NCI-H510A (cell line): ENCODE measurements at places on chromosomes 7 and 10.

DNA sequence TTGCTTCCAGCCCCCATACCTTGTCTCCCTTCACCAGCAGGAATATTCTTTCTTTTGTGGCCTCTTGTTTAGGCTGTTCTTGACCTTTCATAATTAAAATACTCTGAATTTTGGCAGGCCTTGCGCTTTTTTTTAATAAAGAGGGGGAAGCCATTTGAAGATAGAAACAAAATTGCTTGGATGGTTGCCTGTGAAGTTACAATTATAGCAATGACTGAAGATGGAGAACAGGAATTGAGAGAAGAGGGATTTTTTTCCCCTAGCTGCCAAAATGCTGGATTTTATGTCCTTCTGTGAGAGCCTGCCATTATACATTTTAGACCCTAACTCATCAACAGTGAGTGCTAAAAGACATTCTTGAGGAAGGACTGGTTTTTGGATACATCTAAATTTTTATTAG is 24.8 kb downstream of the FGFBP3 start:
- no peak for DNase-seq

DNA sequence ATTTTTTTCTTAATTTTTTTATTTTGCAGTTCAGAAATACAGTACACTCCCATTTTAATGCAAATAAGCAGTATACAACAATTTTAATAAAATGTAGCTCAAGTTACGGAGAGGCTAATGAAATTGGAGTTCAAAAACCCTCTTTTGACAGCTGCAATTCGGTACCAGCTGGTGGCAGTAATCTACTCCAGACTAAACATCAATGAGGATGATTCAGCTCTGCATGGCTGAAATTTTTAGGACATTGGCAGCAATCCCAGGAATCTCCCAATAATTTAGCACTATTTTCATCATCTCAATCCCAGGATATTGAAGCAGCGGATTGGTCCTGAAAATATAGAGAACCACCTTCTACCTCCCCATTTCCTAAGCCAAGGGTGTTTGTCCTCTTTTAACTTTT is 278.8 kb downstream of the CACNA2D1 start:
- DNase-seq: no peak

GRCh38 chr10:87685832-87686574 is 26.3 kb downstream of the PAPSS2 start:
- no peak for DNase-seq

GRCh38 chr10:77428691-77429395 is 208.8 kb downstream of the KCNMA1 start:
- peak; percentile 48 for DNase-seq

GRCh38 chr10:101775273-101776160 is at the start of gene FGF8:
FGF8 (minus strand) TSS chr10:101776114; CDS start chr10:101775900, 214 bp downstream.
- DNase-seq: no peak

DNA sequence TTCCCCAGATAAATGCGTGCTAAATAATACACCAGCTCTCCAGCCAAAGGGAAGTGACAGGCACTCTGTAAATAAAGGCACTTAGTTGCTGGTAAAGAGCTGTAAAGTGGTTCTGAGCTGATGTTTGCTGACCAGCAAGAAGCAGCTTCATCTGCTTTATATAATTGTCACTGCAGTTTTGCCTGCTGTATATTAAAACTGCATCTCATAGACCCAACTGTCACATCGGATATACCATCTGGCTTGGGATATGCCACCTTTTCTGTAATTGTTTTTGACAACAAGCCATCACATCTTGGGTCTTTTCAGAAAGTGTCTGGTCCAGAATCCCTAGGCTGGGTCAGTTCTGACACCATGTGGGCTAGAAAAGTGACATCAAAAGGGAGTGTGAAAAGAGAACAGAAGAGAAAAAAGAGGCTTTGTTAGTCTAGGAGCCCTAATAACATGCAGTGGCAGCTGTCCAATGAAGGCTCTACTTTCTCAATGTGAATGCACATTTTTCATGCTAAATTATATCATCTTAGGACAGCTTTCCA is 697.6 kb downstream of the KCNMA1 start:
- DNase-seq: peak; percentile 20

DNA sequence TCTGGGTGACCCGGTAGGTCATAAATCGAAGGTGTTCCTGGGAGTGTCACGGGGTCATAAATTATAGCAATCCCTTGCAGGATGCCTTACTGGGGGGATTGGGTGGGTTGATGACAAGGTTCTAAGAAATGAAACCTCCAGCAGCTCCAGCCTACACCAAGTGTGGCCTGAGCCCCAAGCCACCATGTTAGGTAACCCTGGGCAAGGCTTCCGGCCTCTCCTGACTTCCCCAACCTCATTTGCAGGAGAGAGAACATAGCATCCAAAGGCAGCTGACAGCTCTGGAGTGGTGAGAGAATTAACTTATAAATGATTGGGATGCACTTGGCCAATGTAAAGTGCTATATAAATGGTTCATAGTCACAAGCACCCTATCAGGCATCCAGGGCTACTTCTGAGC is 52.8 kb upstream of the TMEM273 start:
- no peak for DNase-seq

DNA sequence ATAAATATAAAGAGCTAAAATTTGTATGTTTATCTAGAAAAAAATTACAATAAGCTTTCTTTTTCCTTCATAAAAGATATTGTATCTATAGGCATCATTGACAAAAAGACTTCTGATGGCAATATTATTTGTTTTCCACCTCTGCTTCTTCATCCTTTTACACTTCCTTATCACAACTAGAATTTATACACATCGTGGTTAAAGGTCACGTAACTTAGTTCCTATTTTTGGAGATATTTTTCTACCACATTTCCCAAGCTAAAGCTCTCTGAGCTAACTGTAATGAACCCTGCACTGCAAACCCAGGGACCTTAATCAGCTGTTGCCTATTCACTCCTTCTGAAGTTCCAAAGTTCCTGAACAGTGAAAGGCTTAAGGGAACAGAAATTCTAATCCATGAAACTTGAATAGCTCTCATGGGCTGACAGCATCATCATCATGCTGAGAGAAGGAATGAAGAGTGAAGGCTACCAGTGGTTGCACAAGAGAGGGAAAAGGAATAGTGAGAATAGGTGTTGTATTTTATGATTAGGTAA is 106.1 kb upstream of the SLC13A1 start:
- DNase-seq: no peak

GRCh38 chr10:30639946-30640786 is 10.6 kb upstream of the LYZL2 start:
- DNase-seq: no peak

DNA sequence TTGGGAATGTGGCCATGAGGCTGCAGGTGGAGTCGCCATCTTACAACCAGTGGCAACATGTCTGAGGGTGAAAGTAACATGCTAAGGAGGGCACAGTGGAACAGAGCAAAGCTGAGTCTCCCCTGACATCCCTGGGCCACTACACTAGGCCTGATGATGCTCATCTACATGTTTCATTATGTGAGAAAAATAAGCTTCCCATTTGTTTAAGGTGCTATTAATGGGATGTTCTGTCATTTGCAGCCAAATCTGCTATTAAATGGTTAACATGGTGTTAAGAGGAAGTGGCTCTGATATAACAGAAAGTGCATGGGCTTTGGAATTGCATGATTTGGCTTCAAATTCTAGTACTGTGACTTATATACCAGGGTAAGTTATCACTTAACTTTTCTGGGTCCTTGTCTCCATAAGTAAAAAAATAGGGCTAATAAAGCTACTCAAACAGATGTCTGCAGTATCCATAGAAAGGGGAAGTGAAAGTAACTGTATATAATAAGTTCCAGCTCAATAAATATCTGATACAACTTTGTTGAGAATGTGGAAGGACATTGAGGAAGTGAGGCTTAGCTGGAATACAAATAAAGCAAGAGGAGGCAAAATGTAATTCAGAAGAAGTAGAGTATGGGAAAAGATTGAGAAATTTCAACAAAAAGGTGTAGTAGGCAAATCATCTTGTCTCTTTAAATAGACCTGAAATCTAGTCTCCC is 158.9 kb downstream of the RTKN2 start:
- DNase-seq: no peak

GRCh38 chr7:24378871-24379616 is 95.1 kb downstream of the NPY start:
- no peak for DNase-seq

DNA sequence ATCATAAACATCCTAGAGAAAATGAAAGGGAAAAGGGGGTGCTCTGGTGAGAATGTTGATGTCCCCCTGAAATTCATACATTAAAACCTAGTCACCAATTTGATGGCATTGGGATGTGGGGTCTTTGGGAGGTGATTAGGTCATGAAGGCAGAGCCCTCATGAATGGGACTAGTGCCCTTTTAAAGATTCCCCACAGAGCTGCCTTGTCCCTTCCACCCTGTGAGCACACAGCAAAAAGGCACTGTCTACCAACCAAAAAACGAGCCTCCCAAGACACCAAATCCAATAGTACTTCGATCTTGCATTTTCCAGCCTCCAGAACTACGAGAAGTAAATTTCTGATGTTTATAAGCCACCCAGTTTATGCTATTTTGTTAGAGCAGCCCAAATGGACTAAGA is 47.6 kb downstream of the OSBPL3 start:
- no peak for DNase-seq

GRCh38 chr10:102185811-102186527 is 33.8 kb downstream of the NOLC1 start:
- DNase-seq: no peak

- DNase-seq: no peak
Observed at GRCh38 chr7:80002865-80003264, 131.8 kb upstream of the GNAI1 start.

DNA sequence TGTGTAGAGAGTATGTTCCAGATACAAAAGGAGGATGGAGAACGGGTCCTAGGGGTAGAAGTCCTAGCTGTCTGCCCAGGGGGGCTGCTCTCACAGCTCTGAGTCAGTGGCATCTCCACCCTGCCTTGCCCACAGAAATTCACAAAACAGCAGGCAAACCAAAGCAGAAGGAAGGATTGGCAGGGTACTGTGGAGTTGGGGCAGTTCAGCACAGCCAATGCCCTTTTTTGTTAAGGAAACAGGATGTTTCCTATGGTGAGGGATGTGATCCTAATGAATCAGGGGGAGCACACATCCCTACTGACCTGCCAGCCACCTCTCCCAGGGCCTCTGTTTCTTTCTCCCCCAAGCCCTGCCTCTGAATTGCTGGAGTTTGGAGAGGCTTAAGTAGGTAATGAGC is 457.6 kb downstream of the PLXNA4 start:
- no peak for DNase-seq

DNA sequence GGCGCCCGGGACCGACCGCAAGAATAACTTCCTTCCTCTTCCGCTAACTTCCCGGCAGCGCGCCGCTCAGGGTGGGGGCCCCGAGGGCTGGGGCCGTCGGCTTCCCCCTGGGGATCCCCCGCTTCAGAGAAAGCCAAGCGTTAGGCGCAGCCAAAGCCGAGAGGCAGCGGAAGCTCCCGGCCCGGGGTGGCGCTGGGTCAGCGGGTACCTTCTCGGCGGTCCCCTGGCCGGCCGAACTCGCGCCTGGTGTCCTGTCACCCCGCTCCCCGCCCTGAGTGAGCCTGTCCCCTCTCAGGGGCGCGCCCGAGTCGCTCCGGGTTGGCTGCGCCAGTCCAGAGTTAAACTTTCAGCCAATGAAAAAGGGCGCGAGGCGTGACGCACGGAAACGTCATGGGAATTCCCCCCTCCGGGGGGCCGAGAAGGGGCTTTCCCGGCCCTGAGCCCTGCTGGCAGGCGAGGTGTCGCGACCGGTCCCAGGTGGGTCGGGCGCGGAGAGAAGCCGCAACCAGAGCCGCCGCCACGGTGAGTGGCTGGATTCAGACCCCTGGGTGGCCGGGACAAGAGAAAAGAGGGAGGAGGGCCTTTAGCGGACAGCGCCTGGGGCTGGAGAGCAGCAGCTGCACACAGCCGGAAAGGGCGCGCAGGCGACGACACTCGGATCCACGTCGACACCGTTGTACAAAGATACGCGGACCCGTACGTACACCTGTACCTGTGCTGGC is 1.3 kb upstream of the NFKB2 start:
- peak; percentile 76 for DNase-seq

- DNase-seq: no peak
Observed at GRCh38 chr10:14566498-14566897, 208.2 kb downstream of the FAM107B start.

- no peak for DNase-seq
Observed at GRCh38 chr10:62643606-62644587, 160.6 kb upstream of the ADO start.

DNA sequence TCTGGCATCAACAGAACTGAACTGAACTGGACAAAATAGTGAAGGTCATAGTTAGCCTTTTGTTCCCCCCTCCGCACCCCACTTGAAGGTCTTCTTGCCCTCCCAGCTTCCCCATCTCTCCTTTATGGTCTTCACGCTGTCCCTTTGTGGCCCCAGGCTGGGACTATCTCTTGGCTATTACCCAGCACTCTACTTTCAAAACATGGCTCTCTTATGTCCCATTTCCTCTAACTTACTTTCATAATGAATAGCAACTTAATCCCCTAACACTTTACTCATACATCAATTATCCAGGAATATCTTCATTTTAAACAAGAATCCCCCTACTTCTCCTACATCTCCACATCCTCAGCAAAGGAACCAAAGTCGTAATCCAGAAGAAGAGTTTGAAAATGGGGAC is 135.3 kb upstream of the ITGB1 start:
- no peak for DNase-seq
